ENCODE measurements at places on chromosomes 12 and 14.

GRCh38 chr12:108805136-108805535, 52.2 kb downstream of the SSH1 start:
- DNase-seq, result no peak

- no peak for DNase-seq
Observed at GRCh38 chr14:23640524-23641141, 4.5 kb downstream of the DHRS2 start.

GRCh38 chr12:42586268-42586667, 3.3 kb downstream of the PRICKLE1 start:
- no peak for DNase-seq

DNA sequence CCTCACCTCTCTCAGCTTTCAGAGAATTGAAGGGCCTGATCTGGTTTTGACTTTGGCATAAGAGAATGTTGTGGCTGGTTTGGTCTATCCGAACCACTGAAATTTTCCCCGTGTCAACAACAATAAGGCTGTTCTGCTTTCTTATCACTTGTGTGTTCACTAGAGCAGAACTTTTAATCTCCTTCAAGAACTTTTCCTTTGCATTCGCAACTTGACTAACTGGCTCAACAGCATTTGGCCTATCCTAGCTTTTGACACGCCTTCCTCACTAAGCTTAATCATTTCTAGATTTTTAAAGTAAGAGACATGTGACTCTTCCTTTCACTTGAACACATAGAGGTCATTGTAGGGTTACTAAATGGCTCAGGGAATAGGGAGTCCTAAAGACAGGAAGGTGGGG, 25.9 kb upstream of the EDDM3A start:
- no peak for DNase-seq

- no peak for DNase-seq
Observed at GRCh38 chr14:20772650-20773049, 4.4 kb downstream of the EDDM3B start.

DNA sequence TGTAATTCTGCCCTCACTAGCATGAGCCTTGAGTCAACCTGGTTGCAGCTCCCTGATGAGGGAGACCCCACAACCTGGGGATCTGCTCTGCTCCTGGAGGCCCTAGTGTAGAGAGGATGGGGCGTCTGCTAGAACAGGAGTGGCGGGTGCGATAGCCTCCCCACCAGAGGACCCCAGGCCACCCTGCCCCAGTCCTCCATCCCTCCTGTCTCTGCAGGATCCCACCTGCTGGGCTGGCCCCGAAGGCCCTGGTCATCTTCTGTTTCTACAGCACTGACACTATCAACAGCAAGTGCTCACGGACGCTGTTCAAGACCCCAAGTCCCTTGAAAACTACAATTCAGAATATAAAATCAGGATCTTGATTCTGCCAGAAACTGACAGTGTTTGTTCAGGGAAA, 15.2 kb downstream of the ANHX start:
- DNase-seq, result no peak

GRCh38 chr14:92686900-92687427, 61.5 kb downstream of the LGMN start:
- DNase-seq, result peak; percentile 61

- DNase-seq, result no peak
Observed at GRCh38 chr14:20745571-20746358, at the start of gene EDDM3A. EDDM3A (plus strand) TSS chr14:20745887; CDS start chr14:20747581, 1,694 bp downstream.

- no peak for DNase-seq
Observed at GRCh38 chr12:99732131-99732530, 84.6 kb downstream of the GARIN6 start.

- no peak for DNase-seq
Observed at GRCh38 chr14:69877492-69877891, 1.7 kb upstream of the SMOC1 start.

DNA sequence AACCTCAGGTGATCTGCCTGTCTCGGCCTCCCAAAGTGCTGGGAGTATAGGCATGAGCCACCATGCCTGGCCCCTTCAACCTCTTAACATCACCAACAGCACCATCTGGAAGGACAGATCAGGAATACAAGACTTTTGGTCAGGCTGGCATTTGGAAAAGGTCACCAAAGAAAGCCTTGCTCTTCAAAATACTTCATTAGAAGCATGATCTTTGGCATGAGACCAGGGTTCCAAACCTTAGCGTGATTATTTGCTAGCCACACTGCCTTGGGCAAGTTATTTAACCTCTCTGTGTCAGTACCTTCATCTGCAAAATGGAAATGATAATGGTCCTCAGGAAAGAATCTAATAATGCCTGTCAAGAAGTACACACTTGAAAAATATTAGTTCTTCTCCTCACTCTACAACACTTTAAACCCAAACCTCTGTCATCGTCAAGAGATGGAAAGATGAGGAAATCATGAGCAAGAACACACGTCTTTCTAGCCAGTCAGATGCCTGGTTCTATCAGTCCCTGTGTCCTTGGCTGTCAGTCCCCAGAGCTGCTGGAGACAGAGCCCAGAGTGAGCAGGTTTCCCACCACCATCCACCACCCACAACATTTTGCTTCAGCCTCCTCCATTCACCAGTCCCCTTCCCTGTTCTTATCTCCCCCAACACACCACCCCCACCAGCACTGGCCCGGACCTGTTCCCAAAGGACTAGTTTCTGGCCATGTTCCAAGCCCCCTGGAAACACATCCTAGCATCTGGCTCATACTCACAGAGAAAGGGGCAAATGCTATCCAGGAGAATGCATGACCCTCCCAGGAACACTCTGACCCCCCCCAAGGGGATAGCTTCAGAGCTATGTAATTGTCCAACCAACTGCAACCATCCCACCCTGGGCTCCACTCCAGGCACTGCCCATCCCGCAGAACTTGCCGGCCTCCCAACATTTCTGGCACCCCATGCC, 2.0 kb downstream of the ADCY6 start:
- no peak for DNase-seq

DNA sequence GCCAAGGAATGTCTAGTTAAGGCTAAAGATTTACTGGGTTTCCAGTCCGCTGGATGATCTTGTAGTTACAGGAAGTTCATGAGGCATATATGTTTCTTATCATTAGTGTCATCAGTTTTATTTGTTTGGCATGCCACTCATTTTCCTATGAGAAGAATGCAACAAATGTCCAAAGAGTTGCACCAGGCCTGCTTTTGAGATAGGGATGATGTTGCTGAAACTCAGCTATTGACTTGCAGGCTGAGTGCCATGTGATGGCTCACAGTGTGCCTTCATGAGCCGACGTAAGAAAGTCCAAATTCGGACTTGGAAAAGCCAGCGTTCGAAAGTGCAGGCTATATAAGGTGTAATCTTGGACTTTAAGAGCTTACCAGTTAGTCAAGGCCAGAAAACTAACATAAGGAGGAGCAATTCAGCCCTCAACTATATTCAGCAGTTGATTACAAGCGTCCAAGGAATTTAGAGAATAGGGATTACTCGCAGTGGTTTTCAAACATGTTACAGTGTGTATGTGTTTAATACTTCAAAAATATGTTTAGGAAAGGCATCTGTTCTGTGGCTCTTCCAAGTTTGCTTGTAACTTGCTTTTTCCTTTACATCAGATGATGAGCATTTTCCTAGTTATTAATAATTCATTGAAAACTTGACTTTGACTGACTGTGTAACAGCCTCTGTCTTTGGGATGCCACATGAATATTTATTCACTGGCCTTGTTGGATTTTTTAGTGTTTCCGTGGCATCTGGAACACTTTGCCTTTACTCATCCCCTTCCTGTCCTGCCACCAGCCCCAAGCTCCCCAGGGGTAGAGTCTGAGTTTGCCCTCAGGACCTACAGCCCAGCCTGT, 101.3 kb downstream of the LGMN start:
- DNase-seq, result no peak

DNA sequence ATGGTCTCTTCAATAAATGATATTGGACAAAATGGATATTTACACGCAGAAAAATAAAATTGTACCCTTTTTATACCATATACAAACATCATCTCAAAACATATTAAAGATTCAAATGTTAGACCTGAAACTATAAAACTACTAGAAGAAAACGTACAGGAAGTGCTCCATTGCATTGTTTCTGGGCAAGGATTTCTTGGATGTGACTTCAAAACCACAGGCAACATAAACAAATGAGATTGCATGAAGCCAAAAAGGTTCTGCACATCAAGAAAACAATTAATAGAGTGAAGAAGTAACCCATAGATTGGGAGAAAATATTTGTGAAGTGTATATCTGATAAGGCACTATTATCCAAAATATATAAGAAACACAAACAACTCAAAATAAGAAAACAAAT, 812.4 kb downstream of the NRXN3 start:
- no peak for DNase-seq

DNA sequence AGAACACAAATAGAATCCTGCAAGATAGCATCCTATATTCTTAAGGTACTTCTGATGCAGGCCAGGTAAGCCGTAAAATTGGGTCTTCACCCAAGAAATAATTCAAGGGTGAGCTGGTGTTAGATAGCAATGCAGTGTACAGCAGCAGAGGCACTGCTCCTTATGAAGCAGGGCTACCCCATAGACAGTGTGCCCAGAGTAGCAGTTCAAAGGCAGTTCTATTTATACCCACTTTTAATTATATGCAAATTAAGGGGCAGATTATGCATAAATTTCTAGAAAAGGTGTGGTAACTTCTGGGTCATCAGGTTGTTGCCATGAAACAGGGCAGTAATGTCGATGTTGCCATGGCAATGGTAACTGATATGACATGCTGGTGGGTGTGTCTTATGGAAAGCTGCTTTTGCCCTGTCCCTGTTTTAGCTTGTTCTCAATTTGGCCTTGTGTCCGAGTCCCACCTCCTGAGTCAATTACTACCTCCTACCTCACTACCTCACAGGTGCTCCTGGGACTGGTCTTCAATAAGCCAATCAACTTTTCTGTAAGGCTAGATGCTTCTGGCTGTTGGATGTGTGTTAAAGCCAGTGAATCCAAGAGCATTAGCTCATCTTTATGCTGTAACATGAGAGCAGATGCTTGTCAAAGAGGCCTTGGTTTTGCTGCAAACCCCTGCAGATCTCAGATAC, 61.0 kb downstream of the PPM1A start:
- no peak for DNase-seq

DNA sequence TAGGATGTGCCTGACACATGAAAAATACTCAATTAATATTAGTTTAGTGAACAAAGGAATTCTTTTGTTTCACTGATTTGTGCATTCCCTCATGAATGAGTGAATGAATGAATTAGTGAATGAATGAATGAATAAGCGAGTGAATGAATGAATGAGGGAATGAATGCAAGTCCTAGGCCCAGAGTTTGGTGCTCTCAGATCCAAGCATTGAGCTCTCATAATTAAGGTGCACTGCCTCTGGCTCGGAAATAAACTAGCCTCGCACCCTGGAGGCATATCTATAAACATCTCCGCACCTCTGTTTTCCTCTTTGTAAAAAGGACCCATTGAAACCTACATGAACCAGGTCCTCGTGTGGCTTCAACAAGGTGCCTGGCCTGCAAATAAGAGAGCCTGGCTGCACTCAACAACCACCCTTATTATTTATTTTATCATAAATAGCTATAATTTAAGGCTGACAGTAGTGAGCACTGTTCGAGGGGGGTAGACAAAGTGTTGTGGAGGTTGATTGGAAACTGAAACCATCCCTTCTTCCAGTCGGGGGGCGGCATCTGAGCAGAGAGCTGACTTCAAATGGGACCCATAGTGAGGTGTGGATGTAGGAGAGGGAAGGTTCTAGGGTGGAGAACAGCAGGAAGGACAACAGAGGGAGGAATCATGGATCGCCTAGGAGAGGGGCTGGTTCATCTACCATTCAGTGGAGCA, 316.8 kb downstream of the BCL11B start:
- DNase-seq, result no peak

DNA sequence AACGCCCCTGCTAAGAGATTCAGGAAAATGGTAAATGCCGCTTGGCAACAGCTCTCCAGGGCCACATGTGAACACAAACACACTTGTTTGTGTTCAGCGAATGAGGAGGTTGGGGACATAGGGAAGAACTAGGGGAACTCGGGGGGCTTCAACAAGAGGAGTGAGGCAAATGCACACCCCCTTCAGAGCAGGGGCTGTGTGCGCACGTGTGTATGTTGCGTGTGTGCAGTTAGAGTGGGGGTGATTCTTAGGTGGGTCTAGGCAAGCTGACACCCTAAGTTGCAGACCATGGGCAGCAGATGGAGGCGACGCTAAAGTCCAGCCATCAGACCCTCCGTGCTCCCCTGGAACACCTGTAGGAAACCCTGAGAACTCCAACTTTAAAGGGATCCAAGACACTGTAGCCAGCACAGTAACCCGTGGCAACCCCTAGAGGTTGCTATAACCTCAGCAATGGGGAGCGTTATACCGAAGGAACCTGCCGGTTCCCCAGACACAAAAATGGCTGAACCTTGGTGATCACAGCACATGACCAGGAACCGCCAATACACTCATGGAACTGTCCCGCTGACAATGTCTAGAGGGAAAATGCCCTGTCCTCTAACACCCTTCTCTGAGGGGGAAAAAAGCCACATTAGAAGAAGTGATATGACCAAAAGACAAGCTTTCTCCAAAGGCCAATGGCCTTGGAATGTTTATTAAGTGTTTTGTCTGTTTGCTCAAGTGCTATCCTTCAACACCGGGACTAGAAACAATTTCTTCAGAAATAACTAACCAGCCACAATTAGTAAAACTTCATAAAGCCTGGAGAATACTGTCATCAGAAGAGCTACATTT, 86.5 kb upstream of the CEP83 start:
- DNase-seq, result no peak

GRCh38 chr12:9361879-9362326, 153.7 kb upstream of the PZP start:
- no peak for DNase-seq

DNA sequence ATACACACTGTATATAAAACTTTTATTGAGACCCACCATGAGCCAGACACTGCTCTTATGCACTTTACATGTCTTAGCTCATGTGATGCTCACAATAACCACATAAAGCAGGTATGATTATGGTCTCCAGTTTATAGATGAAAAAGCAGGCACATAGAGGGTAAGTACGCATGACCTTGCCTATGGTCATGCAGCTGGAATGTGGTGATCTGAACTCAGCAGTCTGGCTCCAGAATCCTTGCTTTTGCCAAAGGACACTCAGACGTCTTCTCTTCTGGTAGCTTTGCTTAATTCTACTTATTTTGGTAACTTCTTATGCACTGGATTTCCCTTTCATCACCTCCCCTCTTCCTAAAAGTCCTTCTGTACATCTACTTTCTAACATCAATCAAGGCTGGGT, 103.3 kb upstream of the CRY1 start:
- no peak for DNase-seq

DNA sequence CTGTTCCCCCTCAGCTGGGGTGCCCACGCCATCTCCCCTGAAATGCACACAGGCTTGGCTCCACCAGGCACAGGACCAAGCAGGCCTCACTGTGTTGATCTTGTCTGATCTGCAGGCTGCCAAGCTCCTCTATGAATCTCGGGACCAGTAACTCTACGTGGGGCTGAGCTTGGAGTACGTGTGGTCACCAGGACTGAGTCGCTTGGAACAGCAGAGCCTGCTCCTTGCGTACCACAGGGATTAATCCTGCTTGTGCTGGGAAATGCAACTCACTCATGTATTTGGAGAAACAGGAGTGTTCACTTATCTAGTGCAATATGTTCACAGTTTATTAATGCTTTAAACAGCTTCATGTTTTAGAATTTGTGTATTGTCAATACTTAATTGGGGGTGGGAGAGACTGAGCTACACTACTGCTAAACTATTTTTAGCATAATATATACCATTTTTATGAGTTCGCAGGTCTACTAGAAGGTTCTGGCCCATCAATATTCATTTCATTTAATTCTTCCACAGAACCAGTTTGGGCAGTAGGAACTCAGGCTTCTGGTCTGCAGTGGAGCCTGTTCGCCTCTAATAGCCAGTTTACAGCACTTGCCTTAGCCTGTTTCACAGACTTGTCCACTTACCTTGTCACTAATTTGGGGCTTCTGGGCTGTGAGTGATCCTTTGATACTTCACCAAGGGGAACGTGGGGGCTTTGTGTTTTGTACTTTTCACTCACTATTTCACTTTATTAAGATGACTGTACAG, 17.4 kb downstream of the ZFYVE21 start:
- no peak for DNase-seq
